ENCODE measurements at places on chromosomes 13 and 19.

GRCh38 chr13:40586886-40587565 lies 79.4 kb downstream of the FOXO1 start:
- no peak for DNase-seq

- DNase-seq, result no peak
Measured at GRCh38 chr19:13576726-13577125, 70.4 kb upstream of the CACNA1A start.

- peak; percentile 48 for DNase-seq
Measured at GRCh38 chr13:99353836-99354235, 46.6 kb upstream of the GPR183 start.

- DNase-seq, result peak; percentile 88
Measured at GRCh38 chr13:43664700-43665191, 122.0 kb downstream of the ENOX1 start.

DNA sequence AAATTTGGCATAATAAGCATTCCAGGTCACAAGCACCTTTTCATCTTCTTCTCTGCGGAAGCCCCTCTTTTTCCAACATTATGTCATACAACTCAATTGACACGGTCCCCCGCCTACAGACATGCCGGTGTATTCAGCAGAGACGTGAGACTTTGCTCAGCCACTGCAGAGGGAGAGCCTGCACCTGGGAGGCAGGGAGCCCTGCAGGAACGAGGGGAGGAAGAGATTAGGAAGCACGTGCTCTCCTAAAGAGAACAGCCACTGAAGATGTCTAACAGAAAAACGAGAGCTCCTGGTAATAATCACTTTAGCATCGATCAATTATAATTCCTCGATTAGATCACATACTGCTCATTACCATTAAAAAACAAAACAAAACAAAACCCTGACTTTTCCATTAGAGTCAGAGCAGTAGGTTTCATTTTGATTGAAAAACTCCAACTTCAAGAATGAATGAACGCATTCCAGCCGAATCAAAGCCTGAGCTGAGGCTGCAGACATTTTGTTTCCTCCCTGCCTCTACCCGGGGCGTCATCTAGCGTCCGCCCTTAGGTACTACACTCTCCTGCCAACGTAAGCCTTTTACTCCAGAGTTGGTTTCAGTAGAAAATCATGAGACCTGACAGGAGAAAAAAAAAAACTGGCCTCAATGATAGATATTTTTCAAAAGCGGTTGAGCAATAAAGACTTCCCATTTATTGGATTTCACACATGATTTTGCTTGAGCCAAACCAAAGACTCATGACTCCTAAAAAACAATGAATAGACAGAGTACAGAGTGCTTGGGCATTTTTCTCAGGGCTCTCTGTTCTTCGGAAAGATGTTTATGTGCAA lies 194.5 kb downstream of the KATNAL1 start:
- peak; percentile 79 for DNase-seq

DNA sequence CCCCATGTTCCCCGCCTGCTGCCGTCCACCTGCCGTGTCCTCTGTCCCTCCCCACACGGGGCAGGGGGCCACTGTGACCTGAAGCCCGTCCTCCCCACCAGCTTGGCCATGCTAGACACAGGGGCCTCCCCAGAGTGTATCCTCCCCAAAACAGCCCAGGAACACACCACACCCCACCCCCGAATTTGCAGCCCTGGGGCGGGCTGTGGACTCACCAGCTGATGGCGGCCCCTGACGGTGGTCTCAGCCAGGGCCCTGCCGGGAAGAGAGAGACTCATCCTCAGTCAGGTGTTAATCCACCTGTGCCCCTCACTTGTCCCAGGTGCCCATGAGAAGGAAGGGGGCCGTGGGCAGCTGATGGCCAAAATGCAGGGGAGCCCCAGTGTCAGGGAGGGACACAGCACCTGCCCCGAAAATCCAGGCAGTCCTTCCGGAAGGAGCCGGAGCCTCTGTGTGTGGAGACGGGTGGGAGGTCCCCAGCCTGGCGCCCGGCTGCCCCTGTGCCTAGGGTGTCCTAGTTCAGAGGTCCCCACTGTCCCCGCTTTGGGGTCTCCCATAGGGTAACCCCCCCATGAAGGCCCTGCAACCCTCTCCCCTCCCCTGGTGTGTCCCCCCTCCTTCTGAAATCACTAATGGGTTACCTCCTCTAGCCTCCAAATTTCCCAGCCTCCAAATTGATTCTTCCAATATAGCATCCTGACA lies 39.3 kb upstream of the TCF3 start:
- DNase-seq, result no peak

GRCh38 chr19:2478756-2479555 lies 3.0 kb downstream of the GADD45B start:
- DNase-seq, result peak; percentile 79

DNA sequence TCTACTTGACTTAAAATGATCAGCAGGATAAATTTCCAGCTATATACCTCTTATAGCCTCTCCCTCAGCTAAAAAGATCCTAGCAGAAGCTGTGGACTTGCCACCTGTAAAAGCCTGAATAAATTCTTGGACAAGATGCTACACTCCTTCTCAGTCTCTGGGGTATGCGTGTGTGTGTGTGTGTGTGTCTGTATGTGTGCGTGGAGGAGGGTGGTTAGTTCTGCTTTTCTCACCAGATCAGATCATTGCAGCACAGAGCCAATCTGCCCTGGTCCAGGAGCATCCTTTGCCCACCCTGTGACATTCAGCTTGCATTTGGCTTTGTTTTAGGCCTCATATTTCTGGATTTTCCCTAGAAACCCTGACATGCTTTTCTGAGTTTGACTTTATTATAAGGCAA lies 438.3 kb downstream of the RFC3 start:
- DNase-seq, result no peak

GRCh38 chr19:40213882-40214570 lies 4.2 kb downstream of the TTC9B start:
- DNase-seq, result no peak

DNA sequence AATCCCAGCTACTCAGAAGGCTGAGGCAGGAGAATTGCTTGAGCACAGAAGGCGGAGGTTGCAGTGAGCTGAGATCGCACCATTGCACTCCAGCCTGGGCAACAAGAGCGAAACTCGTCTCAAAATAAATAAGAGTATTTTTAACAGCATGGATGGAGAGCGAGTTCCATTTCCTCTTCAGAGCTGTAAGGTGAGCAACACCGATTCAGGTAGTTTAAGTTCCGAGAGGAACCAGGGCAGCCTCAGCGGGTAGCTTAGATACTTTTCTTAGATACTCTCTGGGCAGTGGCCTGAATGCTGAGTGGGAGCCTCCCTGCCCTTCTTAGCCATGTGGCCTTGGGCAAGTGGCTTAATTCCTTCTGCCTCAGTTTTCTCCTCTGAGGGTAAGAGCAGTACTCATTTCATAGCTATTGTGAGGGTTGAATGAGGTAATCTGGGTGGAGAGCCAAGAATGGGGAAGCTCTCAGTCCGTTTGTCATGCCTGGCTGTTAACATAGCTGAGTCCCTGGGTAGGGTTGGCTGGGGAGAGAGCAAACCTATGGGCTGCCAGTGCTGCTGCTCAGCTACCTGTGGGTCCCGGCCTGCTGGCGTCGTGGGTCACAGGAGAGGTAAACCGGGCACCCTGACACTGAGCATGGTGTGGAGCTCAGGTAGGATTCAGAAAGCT lies 4.1 kb downstream of the ATP11A start:
- peak; percentile 50 for DNase-seq

DNA sequence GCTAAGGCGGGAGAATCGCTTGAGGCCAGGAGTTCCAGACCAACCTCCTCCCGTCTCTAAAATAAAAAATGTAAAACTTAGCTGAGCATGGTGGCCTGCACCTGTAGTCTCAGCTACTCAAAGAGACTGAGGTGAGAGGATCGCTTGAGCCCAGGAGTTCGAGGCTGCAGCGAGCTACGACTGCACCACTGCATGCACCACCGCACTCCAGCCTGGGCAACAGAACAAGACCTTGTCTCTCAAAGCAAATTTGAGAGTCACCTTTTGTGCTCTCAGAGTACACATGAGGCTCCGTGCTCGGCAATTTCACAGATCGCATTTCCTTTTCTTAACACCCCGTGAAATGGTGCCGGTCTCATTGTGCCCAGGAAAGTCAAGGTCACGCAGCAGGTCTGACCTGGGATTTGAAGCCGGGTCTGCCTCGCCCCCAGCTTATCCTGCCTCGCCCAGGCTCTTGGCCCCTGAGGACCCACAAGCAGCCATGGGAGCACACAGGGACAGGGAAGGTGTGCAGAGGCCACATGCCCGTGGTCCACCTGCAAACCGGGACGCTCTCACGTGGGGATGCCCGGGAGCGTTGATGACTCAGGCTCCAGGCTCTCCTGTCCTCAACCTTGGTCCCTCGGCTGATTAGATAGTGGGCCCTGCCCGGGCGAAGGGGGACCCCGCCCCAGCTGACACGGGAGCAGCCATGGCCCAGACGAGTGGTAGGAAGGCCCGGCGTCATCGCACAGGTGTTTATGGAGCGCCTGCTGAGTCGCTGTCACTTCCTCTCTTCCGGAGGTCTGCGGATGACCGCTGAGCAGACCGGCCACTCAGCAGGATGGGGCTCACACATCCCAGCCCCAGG lies 1.1 kb upstream of the SMIM24 start:
- no peak for DNase-seq

GRCh38 chr13:59890054-59890453 lies 273.7 kb downstream of the DIAPH3 start:
- no peak for DNase-seq

GRCh38 chr19:50500753-50501151 lies 10.2 kb downstream of the JOSD2 start:
- DNase-seq, result no peak

DNA sequence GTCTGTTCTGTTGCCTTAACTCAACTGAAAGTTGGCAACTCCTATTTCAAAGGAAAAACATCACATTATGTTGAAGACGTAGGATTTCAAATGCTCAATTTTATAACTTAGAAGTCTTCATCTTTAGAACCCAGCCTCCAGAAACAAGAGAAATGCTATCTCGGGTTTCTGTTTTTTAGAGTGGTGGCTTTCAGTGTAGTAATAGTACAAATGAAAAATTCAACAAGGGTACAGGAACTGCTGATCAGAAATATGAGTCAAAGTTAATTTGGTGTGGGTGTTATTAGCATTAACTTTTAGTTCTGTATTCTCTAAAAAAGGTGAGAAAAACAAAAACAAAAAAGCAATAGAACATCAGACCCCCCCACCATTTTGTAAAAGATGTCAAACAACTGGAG lies 56.6 kb upstream of the FLT1 start:
- DNase-seq, result no peak

GRCh38 chr13:90613076-90613795 lies 734.3 kb upstream of the MIR17HG start:
- no peak for DNase-seq

DNA sequence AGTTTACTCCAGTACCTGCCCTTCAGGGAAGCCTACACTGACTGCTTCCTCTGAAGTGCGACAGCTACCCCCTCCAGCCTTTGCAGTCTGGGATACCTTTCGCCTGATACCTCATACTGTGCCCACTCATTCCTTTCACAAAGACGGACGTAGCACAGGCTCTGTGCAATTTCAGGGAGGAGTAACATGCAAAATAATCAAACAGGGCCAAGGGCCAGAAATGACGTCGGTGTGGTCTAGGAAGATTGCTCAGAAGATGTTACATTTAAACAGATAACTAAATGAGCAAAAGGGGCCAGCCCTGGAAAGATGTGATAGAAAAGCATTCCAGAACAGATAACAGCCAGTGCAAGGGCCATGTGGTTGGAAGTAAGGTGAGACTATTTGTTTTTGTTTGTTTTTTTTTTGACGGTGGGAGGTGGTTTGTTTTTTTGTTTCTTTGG lies 6.6 kb upstream of the DDX39A start:
- DNase-seq, result no peak
